ENCODE measurements at places on chromosomes 1 and 21.

- DNase-seq = peak; percentile 70
Observed at GRCh38 chr21:35266546-35266945, 217.4 kb upstream of the RUNX1 start.

DNA sequence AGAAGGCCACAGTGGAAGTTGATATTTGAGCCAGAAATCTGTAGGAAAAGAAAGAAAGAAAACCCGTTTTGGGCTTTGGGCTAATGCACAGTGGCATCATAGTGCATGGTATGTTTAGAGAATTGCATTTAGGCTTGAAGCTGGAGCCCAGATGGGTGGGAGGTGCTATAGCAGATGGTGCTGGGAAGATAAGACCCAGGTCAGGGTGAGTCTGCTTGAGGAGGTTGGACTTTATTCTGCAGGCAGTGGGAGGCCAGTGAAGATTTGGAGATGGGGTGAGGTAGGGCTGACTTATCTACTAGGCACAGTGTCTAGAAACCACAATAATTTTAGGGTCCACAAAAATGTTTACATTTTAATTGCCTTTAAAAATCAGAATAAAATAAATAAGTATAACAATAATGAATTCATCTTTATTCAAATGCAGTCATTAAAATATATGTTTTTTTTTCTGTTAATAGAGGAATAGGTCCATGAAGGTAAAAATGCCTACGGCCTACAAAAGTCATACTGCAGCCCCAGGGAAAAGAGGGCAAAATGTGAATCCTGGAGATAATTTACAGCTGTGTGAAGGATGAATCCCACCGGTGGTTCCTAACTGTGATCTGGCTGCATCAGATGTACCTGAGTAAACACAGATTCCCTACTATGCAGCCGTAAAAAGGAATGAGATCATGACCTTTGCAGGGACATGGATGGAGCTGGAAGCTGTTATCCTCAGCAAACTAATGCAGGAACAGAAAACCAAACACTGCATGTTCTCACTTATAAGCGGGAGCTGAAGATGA lies 8.7 kb downstream of the DNAJC6 start:
- no peak for DNase-seq

DNA sequence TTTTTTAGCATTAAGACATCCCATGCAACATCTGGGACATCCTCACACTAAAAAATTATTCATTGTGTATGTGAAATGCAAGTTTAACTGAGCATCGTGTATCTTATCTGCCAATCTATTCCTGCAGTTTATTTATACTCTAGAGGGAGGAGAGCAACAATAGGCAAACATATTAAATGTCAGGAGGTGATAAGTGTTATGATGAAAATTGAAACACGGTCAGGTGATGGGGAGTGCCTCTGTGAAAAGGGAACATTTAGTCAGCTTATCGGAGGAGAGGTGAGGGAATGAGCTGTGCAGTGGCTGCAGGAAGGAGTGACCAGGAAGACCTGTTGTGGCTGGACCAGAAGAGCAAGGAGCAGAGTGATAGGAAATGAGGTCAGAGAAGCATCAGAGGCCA lies 775 bp upstream of the EFCAB14 start:
- no peak for DNase-seq

DNA sequence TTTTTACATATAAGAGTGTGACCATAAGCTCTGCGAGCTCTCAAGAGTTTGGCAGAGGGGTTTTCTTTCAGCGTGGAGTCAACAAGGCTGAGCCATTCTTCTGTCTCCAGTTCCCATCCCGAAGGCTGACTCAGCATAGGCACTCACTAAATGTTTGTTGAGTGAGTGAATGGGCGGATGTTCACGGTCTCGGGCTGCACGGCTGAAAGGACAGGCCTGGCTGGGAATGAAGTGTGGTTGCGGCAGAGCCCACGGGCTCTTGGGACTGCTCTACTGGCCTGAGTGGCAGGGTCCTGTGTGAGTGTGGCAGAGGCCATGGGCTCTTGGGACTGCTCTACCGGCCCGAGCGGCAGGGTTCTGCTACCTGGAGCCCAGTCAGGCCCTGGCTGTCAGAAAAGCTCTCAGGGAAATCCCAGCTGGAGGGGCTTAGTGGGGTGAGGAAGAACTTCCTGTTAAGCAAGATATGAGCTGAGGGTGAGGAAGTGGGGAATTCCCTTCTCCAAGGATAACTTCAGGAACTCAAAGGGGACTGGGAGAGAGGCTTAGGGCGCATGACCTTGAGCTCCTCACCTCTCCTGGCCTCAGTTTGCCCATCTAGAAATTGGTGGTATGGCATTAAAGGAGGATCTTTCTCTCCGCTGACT lies 56.6 kb upstream of the C1orf174 start:
- DNase-seq = no peak

- DNase-seq = peak; percentile 15
Observed at GRCh38 chr1:176843352-176844297, 320.9 kb downstream of the ASTN1 start.

Data from retinal pigment epithelial cell (primary cell).